WTC11 (cell line): ENCODE measurements at places on chromosomes 4 and X.

DNA sequence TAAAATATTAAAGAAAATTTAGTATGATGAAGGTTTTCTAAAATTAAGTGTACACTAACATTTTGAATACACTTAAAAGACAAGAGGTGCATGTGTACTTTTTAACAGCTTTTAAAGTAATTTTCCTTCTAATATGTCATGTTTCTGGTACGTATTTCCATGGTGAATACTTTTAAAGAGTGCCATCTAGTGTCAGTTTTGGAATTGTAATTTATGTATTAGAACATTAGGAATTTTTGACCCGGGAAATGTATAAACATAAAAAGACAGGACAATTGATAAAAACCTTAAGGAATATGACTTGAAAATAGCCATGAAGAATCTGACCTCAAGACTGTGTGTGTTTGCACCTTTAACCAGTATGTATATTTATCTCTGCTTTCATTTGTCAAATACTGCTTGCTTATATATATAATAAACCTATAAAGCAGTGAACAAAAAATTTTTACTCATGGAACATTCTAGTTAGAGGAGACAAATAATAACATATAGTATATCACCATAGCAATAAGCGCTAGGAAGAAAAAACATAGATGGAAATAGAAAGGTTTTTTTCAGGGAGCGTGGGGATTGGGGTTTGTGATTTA lies 7.2 kb downstream of the GSTCD start:
- no peak for DNase-seq

GRCh38 chrX:151729056-151729725 lies 5.4 kb upstream of the CNGA2 start:
- no peak for DNase-seq

- no peak for DNase-seq
Observed at GRCh38 chr4:153987291-153987690, 198.4 kb upstream of the SFRP2 start.

DNA sequence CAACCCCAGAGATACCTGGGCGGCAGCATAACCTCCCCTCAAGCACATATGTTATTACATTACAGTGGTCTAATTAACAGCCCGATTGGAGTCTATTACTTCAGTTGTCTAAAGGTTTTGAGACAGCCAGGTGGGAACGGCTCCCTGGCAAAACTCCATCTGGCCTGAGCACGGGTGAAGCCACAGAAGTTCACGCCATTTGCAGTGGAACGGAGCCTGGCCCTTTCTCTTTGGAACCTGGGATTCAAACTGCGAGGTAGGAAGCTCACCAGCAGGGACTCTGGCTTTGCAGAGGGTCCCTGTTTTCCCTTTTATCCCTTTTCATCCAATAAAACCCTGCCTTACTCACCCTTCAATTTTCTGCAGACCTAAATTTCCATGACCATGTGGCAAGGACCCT lies 45.9 kb upstream of the NEIL3 start:
- no peak for DNase-seq

GRCh38 chrX:21056622-21057021 lies 317.6 kb upstream of the CNKSR2 start:
- DNase-seq: no peak
